A549 treated with GW870086 at 1 μM for 4 hours (cell line): ENCODE measurements at places on chromosomes 6 and 20. TPM values are rescaled to one million over a fixed set of nuclear protein-coding genes. Genes with fewer than 3 reads are reported as not detected.

SLC23A2 gene
- 13.0 to 17.8 TPM (median 16.2 TPM) in 5 replicates for total RNA-seq

ALDH8A1 gene
- 0.10 to 0.38 TPM (median 0.23 TPM) in 5 replicates for total RNA-seq

GPX5 gene
- total RNA-seq, result not detected in 5 replicates

SEMG1 gene
- not detected in 5 replicates for total RNA-seq

IRAK1BP1 gene
- 0.58 to 1.1 TPM (median 0.73 TPM) in 5 replicates for total RNA-seq

SLC22A23 gene
- 8.1 to 12.0 TPM (median 10.2 TPM) in 5 replicates for total RNA-seq

CEP250 gene
- 20.9 to 29.5 TPM (median 22.8 TPM) in 5 replicates for total RNA-seq

BPIFB4 gene
- not detected in 5 replicates for total RNA-seq

DEFB129 gene
- total RNA-seq, result not detected in 5 replicates

RRAGD gene
- total RNA-seq, result 3.7 to 5.2 TPM (median 4.4 TPM) in 5 replicates

LY86 gene
- not detected in 5 replicates for total RNA-seq

OXT gene
- not detected in 5 replicates for total RNA-seq

GPLD1 gene
- total RNA-seq, result 0.88 to 1.1 TPM (median 1.1 TPM) in 5 replicates

PDRG1 gene
- 30.1 to 36.7 TPM (median 33.6 TPM) in 5 replicates for total RNA-seq

BMP7 gene
- 0.33 to 0.55 TPM (median 0.38 TPM) in 5 replicates for total RNA-seq

CTAGE9 gene
- not detected in 5 replicates for total RNA-seq

FILIP1 gene
- 0.30 to 0.40 TPM (median 0.32 TPM) in 5 replicates for total RNA-seq

EPHA7 gene
- total RNA-seq, result 0.05 to 0.18 TPM (median 0.09 TPM) in 5 replicates

C20orf144 gene
- total RNA-seq, result 0.07 to 0.19 TPM (median 0.11 TPM) in 4 of 5 replicates, not detected in the other

TTLL9 gene
- 0.09 to 0.15 TPM in 2 of 5 replicates, not detected in the others for total RNA-seq
